ENCODE measurements at places on chromosomes 3 and 15.

DNA sequence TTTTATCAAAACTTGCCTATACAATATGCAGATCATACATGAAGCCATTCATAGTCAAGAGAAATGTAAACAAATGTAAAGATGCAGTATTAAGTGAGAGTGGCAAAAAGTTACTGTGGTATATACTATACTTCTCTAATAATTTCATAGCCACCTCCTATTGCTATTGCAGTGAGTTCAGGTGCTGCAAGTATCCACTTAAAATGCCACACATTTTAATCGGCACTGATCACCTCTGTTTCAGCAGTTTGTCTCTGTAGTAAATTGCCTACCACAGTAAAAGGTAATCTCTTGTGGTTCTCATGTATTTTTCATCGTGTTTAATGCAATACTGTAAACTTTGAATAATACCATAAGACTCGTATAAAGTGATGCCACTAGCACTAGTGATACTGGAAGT is 20.4 kb upstream of the FAH start:
- no peak for DNase-seq

- no peak for DNase-seq
These were observed 87.6 kb downstream of the DPH6 start for GRCh38 chr15:35458176-35458856.

GRCh38 chr3:107496855-107497254 is 25.9 kb upstream of the BBX start:
- DNase-seq = no peak

GRCh38 chr3:186442162-186442561 is 80.1 kb upstream of the DGKG start:
- DNase-seq = no peak

- DNase-seq = no peak
These were observed 1.0 kb upstream of the RNF7 start for GRCh38 chr3:141737093-141737492.

- no peak for DNase-seq
These were observed 10.4 kb upstream of the ATOSA start for GRCh38 chr15:52689562-52689961.

GRCh38 chr3:155243512-155243921 is 50.0 kb downstream of the STRIT1 start:
- no peak for DNase-seq

DNA sequence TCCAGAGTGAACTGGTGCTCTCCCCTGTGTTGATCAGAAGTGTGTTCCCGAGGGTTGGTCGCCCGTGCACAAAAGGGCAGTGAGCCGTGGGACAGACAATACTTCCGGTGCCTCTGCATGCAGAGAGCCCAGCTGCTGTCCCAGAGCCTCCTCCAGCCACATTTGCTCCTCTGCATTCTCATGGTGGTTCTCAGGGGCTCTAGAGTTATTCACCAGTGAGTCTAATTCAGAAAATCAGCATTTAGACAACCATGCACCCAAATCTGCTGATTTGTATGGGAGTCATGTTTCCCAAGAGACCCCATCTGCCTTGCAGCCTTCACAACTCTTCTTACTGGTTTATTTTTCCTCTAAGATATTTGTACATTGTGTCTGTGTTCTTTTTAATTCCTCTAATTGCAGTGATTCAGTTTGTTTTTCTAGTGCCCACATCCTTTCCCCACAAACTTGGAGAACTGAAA is 107.0 kb upstream of the SPRED1 start:
- no peak for DNase-seq

DNA sequence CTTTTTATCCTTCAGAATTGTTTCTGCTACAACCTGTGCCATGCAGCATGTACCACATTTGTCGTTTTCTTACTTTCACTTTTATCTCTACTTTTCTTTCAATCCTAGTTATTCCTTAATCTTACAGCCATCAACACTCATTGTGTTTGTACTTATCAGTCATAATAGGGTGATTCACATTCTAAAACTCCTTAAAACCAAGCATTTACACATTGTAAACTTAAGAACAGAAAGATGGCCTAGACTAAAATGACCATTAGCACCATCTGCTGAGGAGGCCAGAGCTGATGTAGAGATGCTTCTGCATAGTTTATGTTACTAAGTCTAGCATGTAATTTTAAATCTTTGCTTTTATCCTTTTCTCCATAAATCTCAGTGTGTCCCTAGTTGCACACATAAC is 25.5 kb downstream of the EIF2AK4 start:
- DNase-seq = no peak

DNA sequence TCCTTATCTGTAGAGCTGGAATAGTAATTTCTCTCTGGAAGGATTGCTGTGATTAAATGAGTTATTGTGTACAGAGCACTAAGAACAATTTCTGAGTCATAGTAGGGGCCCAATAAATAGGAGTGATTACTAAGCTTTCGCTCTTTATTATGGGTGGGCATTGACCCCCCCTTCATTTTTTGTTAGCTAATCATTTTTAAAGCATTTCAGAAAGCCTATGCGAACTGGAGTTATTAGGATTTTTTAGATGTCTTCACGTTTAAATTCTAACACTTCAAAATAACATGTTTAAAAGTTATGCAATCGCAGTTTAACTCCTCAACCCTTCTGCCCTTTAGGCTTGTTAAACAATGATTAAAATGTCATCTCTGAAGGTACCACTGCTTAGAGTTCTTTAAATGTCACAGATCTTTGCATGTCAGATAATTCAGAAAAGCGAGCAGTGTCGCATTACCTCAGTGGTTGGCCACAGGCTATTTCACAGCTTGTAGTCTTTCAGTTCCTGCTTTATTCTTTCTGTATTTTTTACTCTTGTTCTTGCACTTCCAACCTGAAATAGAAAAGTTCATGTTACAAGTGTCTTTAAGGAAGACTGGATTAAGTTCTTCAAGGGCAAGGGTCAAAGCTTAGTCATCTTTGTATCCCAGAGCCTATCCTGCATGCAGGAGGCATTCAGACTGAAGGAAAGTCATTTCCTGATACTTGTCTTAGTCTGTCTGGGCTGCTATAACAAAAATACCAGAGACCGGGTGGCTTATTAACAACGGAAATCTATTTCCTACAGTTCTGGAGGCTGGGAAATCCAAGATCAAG is 102.9 kb downstream of the FNDC3B start:
- no peak for DNase-seq
